ENCODE measurements at places on chromosomes 11 and 22.

- DNase-seq: no peak
Observed at GRCh38 chr22:45580726-45581381, 78.2 kb downstream of the FBLN1 start.

GRCh38 chr11:104830080-104830479, 68.2 kb downstream of the CASP12 start:
- DNase-seq: no peak

GRCh38 chr22:48241658-48242057, 1479.2 kb downstream of the TBC1D22A start:
- DNase-seq: no peak

DNA sequence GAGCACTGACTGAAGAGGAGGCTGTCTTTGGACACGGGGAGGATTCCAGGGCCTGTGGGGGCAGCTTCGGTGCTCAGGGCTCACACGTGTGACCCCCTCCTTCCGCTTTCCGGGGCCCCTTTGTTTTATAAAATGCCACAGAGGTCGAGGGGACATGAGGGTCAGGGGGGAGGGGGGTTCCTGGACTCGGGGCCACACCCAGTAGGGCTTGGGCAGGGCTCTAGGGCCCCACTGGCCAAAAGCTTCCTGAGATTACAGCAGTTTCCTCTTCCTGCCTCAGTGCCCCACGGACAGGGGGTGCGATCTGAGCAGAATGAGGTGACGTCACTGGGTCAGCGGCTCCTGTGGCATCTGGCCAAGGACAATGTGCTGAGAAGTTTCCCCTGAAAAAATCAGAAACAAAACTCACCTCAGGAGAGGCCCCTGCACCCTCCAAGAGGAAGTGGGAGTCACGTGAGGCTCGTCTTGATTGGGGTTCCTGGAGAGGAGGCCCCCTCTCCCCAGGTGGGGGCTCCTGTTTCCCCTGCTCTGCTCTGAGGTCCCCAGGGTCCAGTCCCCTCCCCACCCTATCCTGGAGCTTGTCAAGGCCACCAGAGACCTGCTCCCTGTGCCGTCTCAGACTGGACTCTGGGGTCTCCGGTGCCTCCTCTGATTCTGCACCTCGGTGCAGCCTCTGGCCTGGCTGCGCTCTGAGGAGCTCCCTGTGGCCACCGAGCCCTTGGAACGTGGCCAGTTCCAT, 6.4 kb upstream of the IFITM3 start:
- DNase-seq: no peak

- no peak for DNase-seq
Observed at GRCh38 chr11:70059971-70060370, 18.1 kb upstream of the ANO1 start.
